ENCODE measurements at places on chromosomes 16 and 17. TPM values are rescaled to one million over a fixed set of nuclear protein-coding genes. Genes with fewer than 3 reads are reported as not detected.
A peak's percentile ranks its signal among the peaks of the same experiment; 100 is the strongest.

Gene CACNG5
- not detected for polyA plus RNA-seq

Gene ABHD15
- polyA plus RNA-seq: 2.9 TPM

Gene MYH3
- not detected for polyA plus RNA-seq

DNA sequence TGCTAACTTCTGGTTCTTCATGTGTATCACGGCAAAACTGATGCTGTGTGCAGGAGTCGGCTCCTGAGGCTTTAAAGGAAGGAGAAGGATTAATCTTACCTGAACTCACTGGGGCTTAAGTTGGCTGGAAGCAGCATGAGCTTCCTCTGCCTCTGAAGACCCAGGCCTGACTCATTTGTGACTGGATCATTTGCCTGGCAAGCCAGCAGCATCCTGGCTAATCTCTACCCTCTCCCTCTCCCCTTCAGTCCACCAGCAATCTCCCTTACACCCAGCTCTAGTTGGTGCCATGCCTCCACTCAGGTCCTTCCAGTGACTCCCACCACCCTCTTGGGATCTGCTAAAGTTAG is 150.3 kb downstream of the IRX3 start:
- peak; percentile 80 for DNase-seq

Data from GM23248 (cell line).